ENCODE measurements at places on chromosomes 11 and 22. TPM values are rescaled to one million over a fixed set of nuclear protein-coding genes. Genes with fewer than 3 reads are reported as not detected.

DNA sequence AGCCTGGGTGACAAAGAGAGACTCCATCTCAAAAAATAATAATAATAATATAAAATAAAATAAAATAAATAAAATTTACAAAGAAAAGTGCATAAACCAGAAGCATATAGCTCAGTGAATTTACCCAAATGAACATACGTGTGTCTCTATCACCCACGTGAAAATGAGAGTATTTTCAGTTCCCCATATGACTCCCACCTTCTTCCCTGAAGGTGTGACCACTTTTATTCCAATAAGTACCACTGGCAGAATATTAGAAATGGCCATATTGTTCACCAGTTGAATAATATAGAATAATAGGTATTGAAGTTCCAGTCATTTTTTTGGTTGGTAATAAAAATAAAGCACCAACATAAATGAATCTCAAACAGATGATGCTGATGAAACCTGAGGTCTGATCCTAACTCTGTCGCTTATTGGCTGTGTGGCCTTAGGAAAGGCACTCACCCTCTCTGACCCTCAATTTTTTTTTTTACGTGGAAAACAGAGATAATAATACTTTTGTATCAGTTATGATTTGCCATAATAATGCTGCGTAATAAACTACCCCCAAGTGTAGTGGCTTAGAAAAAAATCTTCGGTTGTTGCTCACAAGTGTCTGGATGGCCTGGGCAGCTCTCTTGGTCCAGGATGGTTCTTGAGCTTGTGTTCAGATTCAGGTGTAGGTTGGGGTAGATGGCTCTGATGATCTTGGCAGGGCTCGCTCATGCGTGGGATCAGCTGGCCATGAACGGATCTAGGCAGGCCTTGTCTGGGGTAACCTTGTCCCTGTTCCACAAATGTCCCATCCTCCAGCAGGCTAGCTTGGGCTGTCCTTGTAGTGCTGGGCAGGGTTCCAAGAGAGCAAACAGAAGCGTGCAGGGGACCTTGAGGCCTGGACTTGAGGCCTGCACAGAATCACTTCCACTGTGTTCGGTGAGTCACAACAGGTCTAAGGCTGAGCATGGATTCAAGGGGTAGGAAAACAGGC, 88.1 kb downstream of the MYO18B start:
- no peaks in the 10 kb centered on the region for H3K4me1 ChIP-seq
- H3K27me3 ChIP-seq: no peaks in the 10 kb centered on the region
- H3K36me3 ChIP-seq: no peaks in the 10 kb centered on the region
- no peak for DNase-seq

The FGF4 gene
- total RNA-seq: not detected

DNA sequence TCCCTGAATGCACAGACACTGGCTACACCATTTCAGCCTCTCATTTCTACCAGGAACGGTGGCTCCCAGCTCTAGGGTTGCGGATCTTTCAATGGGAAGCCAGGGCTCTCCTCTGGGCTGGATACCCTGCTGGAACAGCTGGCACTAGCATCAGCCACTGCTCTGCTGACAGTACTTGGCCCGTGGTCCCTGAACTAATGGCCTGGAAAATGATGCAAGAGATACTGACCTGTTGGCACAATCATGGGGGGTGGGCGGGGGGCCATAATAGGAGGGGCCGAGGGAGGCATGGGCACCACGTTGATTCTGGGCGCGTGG, 10.7 kb upstream of the TBC1D10A start:
- peaks cover 23% of the 10 kb centered on the region for H3K4me1 ChIP-seq
- no peaks in the 10 kb centered on the region for H3K27me3 ChIP-seq
- H3K4me3 ChIP-seq: no peak overlapping the region
- peaks cover 35% of the 10 kb centered on the region for H3K36me3 ChIP-seq
- DNase-seq: no peak
- H3K27ac ChIP-seq: no peak overlapping the region

GRCh38 chr11:4713241-4713640, 8.7 kb downstream of the MMP26 start:
- no peaks in the 10 kb centered on the region for H3K4me1 ChIP-seq
- peaks cover 22% of the 10 kb centered on the region for H3K27me3 ChIP-seq
- H3K4me3 ChIP-seq: no peak overlapping the region
- H3K36me3 ChIP-seq: no peaks in the 10 kb centered on the region
- no peak overlapping the region for H3K27ac ChIP-seq
- DNase-seq: no peak

- no peaks in the 10 kb centered on the region for H3K4me1 ChIP-seq
- H3K4me3 ChIP-seq: no peak overlapping the region
- H3K27me3 ChIP-seq: no peaks in the 10 kb centered on the region
- H3K36me3 ChIP-seq: no peaks in the 10 kb centered on the region
- H3K27ac ChIP-seq: no peak overlapping the region
Observed at GRCh38 chr11:26847459-26847858, 125.6 kb upstream of the SLC5A12 start.

GRCh38 chr22:49418341-49418894, 409.3 kb downstream of the BRD1 start:
- H3K4me1 ChIP-seq: no peaks in the 10 kb centered on the region
- no peaks in the 10 kb centered on the region for H3K36me3 ChIP-seq
- H3K27ac ChIP-seq: no peak overlapping the region
- no peak for DNase-seq

DNA sequence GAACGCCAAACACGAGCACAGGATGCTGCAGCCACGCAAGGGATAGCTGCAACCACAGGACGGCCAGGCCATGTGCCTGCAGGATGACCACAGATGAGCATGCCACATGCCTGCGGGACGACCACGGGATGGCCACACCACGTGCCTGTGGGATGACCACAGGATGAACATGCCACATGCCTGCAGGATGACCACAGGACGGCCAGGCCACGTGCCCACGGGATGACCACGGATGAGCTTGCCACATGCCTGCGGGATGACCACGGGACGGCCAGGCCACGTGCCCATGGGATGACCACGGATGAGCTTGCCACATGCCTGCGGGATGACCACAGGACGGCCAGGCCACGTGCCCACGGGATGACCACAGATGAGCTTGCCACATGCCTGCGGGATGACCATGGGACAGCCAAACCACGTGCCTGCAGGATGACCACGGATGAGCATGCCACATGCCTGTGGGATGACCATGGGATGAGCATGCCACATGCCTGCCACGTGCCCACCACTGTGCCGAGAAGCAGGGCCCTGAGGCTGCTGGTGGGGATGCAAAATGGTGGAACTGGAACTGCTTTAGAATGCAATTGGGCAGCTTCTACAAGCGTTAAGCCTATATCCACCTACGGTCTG, 12.8 kb upstream of the MOB2 start:
- no peak overlapping the region for H3K4me3 ChIP-seq
- peaks cover 23% of the 10 kb centered on the region for H3K36me3 ChIP-seq
- H3K4me1 ChIP-seq: peaks cover 25% of the 10 kb centered on the region
- H3K27ac ChIP-seq: no peak overlapping the region
- no peak for DNase-seq

- H3K4me1 ChIP-seq: peaks cover 14% of the 10 kb centered on the region
- H3K27ac ChIP-seq: no peak overlapping the region
Observed at GRCh38 chr11:10478066-10478465, 23.0 kb downstream of the AMPD3 start.

The TRIM29 gene
- not detected for total RNA-seq

- no peaks in the 10 kb centered on the region for H3K4me1 ChIP-seq
- no peak overlapping the region for H3K27ac ChIP-seq
- peaks cover 32% of the 10 kb centered on the region for H3K36me3 ChIP-seq
Observed at GRCh38 chr11:28366549-28367346, 258.6 kb downstream of the METTL15 start.

Data from activated naive CD8-positive, alpha-beta T cell treated with anti-CD3 and anti-CD28 coated beads for 36 hours (primary cell).